ENCODE measurements at places on chromosomes 4 and X.

- no peak for DNase-seq
These were observed 92.3 kb downstream of the GC start for GRCh38 chr4:71691416-71692073.

DNA sequence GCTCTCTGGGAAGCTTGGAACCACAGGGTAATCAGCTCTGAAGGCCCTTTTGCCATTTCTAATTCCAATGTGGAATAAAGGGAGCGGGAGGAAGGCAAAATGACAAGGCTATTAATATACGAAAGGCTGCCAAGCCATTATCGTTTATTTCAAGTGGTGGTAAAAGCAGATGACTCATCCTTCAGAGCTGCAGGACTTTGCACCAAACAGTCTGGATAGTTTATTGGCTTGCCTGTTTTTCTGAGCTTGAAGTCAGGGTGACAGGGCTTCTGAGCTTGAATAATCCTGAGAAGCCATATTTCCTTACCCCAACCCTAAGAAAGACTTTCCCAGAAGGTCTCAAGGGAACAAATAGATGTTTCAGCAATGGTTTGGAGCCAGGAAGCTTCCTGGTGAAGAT lies 7.7 kb upstream of the GABRE start:
- DNase-seq, result no peak

- DNase-seq, result no peak
These were observed 386.3 kb downstream of the ARHGAP24 start for GRCh38 chr4:85861064-85861765.

DNA sequence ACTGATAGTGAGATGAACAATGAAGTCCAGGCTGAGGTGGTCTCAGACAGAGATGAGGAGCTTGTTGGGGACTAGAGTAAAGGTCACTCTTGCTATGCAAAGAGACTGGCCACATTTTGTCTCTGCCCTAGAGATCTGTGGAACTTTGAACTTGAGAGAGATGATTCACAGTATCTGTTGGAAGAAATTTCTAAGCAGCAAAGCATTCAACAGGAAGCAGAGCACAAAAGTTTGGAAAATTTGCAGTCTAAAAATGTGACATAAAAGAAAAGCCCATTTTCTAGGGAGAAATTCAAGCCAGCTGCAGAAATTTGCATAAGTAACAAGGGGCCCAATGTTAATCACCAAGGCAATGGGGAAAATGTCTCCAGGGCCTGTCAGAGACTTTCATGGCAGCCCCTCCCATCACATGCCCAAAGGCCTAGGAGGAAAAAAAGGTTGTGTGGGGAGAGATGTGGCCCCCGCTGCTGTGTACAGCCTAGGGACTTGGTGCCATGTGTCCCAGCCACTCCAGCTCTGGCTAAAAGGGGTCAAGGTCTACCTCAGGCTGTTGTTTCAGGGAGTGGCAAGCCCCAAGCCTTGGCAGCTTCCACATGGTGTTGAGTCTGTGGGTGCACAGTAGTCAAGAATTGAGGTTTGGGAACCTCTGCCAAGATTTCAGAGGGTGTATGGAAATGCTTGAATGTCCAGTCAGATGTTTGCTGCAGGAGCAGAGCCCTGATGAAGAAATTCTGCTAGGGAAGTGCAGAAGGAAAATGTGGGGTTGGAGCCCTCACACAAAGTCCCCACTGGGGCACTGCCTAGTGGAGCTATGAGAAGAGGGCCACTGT lies 262.8 kb downstream of the DKK2 start:
- no peak for DNase-seq

- no peak for DNase-seq
These were observed 95.9 kb upstream of the RPS6KA3 start for GRCh38 chrX:20362268-20363267.

DNA sequence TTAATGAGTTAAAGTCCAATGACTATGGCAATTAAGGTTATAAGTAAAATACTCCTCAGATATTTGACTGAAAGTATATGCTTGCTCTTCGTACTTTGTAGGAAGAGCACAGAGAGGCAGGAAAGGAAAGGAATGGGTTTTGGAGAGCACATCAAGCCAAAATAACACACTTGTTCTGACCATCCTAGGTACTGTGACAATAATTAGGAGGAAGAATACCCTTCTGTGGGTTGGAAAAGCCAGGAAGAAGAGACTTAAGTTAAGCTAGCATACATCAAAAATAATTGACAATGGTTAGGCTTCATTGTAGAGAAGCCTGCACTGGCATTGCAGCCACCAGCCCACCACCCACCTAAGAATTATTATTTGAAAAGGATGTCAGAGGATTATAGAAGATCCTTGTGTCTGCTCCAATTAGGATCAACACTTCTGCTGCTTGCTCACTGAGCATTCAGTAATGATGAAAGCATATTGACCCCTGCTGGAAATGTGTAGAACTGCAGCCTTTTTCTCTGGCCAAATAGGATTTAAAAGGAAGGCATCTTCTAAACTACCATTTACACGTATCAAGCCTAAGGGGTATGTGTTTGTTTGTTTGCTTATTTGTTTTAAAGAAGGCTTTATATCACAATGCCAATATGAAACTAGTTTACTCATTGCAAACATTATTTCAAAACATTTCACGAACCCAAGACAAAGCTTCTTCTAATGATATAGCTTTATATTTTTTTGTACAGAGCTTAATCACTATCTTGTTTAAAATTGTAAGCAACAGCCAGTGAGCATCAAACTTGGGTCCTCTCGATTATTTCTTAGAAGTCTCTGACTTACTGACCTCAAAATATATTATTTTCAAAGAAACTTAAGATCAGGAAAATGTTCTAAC lies 286.2 kb upstream of the TET2 start:
- peak; percentile 61 for DNase-seq

DNA sequence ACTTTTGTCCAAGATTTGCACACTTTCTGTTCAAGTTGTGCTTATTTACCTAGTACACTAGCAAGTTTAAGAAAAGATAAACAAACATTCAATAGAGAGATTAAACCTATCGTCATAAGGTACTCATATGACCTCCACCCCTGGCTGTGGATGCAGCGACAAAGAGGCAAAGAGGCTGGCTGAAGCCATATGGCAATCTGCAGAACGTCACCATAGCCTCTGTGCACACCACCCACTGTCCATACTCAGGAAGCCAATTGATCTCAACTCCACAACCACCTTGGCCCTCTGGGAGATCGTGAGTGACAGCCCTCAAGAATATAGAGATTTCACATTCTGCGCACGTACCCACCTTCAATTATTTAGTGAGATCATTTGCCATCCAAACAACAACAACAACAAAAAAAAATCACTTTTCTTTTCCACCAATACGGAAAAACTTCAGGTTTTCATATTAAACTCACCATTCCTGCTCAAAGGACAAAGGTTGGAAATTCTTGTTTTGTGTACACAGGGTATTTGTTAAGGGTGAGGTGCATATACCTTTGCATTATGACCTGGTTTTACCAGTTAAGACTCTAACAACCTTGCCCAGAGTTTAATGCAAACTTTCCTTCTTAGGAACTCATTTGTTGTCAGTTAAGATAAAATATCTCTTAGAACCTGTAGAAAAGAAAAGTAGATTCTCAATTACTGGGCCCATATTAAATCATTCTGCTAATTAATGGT lies 243.0 kb upstream of the FSTL5 start:
- no peak for DNase-seq

GRCh38 chr4:98932539-98932938 lies 3.6 kb upstream of the EIF4E start:
- no peak for DNase-seq

DNA sequence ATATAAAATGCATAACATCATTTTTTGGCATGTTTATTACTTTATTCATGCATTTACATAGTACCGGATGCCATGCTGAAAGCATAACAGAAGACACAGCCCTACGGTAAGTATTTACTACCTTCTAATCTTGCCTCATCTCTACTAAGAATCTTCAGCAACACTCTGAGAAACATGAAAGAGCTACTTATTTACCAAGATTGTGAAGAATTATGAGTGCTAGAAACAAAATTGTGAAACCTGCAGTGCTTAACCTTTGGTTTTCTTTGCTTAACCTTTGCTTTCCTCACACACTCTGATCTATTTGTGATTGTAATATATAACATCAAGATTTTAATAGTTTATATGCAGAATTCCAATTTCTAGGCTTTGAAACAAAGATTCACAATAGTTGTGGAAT lies 7.4 kb downstream of the ANTXR2 start:
- no peak for DNase-seq

DNA sequence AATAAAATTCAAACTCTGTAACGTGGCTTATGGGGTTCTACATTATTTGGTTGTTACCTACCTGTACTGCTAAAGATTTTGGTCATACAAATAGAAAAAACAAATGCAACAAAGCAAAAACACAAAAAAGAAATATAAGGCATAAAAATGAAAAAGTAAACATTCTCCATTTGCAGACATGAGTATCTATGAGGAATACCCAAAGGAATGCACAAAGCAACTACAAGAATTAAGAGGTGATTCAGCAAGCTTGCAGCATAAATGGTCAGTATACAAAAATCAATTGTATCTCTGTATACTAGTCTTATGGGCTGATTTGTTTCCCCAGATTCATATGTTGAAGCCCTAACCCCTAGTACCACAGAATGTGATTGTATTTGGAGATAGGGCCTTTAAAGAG lies 3.6 kb upstream of the PDE5A start:
- DNase-seq, result no peak

DNA sequence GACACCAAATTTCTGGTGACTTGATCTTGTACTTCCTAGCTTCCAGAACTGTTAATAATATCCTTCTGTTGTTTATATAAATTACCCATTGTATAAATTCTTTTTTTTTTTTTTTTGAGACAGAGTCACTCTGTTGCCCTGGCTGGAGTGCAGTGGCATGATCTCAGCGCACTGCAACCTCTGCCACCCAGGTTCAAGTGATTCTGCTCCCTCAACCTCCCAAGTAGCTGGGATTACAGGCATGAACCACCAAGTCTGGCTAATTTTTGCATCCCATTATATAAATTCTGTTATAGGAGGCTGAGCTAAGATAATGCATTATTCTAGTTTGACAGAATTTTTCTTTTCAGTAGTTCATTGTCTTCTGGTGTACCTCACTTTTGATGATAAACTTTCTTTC lies 157.0 kb upstream of the DDIT4L start:
- DNase-seq, result no peak

DNA sequence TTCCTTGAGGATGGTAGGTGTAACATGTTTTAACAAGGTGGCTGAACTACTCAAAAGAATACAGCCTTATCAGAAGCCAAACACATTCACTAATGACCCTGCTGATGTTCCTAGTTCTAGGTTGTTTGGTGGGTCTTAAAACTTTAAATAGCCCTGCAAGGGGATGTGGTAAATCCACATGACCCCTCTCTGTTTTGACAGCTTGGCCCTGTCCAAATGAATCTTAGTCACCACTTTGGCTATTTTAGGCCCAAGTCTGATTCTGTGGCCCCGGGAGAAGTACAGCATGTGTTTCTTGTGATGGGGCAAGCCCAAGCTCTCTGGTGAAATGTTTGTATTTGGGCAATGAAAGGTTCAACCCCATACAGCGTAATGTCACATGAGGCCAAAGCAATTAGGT lies 54.5 kb upstream of the GPR34 start:
- no peak for DNase-seq

All from DND-41 (cell line).